ENCODE measurements at places on chromosomes 1 and 21.

DNA sequence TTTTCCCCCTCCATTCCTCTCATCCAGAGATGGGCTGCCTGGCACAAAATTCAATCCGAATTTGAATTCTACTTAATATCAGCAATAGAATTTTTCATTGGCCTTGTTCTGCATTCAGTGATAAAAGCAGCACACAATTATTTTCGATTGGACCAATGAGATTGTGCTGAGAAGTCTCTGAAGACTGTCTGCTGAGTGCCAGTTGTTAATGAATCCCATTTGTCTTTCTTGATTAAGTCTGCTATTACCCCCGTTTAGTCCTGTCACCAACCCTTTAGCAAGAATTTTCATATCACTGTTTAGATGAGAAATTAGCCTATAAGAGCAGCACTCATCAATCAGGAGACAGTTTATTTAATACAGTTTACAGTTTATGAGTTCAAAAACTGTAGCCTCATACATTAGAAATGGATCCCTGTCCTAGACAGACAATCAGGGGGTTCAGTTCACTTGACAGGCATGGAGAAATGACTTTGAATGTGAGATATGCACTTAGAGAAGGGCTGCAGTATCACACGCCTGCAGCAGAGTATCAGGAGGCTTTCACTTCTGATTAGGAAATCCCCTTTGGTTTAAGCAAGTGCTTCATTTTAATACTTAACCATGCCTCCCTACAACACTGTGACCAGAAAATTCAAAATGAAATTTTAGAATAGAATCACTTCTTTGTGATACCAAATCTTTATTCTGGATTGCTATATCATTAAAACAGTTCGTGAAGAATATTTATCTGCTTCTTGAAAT, 304.7 kb upstream of the PTBP2 start:
- DNase-seq, result no peak

- no peak for DNase-seq
These were observed 502.0 kb downstream of the SMYD3 start for GRCh38 chr1:246005067-246005466.

DNA sequence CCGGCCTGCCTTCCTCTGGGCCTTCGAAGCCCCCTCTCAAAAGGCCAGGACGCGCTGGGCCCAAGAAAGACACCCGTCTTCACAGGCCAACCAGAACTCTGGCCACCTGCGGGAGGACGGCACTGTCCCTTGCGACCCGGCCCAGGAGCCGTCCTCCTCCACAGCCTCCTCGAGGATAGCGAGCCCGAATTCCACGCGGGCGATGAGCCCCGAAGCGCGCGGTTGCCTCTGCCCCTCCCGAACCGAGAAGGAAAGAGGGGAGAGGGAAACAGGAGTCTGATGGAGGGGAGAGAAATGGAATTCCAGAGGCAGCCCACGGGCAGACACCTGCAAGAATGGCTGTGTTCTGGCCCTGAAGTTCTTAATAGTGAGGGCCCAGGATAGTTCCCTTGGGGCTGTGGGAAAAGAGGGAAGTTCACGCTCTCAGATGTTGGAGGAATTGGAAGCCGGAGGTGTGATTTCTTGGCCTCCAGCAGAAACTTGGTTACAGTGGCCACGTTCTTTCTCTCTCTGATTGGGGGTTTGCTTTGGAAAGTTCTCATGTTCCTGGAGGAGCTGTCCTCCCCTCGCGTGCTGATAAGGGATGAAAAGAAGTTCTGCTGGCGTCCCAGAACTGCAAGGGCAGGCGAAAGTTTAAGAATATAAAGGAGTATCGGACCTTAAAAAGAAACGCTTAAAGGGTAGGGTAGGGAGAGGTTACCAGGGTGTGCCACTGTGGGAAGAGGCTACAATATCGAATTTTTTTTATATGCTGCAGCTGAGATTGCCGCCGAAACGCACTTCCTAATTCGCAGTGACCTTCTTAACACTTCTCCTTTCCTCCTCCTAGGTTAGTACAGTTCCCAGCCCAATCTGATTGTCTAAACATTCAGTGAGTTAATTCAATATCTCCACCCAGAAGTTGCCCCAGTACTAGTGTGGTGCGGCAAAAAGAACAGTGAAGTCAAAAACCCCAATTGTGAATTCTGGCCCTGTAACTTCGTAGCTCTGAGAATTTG, 5.8 kb upstream of the SLC44A5 start:
- no peak for DNase-seq

GRCh38 chr1:183812128-183812527, 7.2 kb downstream of the RGL1 start:
- DNase-seq, result no peak

DNA sequence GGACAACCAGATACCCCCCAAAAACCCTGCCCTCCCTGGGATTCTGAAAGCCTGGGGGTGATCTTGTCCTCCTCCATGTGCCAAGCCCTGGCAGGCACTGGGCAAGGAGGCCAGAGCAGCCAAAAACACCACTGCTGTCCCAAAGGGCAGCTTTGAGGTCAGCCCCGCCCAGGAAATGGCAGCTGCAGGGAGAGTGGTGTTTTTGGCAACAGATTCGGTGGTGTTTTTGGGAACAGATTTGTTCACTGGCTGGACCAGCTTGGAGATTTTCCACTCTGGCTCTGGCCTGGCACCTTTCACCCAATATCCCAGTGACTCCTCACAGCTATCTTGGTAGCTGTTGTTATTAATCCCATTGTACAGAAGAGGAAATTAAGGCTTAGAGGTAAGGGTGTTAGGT, 34.7 kb downstream of the LRP8 start:
- no peak for DNase-seq

GRCh38 chr1:82059959-82060358, 259.2 kb downstream of the ADGRL2 start:
- DNase-seq, result peak; percentile 5

GRCh38 chr1:205441318-205441633, 14.6 kb downstream of the BLACAT1 start:
- DNase-seq, result no peak

- DNase-seq, result no peak
These were observed 4.9 kb upstream of the ZP4 start for GRCh38 chr1:237895630-237896029.

DNA sequence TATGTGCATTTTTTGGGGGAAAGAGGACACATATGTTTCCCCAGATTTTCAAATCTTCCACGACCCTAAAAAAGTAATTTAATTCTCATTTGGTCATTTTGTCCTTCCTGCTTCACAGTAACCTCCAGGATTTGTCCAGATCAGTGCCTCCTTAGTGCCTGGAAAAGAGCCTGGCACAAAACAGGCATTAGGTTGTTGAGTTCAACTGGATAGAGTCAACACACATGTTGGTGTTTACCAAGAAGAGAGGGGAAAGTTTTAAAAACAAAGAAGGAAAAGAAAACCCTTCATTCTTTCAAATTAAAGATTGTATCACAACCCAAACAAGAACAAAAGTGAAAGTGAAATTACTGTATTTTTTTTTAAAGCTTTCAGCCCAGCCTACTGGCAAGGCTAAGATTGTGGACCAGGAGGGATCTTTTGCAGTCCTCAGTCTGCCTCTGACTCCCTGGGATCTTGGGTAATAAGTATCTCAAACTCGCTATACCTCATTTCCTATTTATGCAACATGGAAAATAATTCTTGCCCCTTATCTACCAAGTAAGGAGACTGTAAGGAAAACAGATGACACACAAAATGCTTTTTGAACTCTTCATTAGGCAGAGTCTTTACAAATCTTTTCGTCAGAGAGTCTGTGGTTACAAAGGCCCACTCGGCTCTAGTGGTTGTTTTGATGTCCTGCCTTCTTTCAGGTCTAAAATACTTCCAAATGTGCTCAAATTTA, 57.8 kb downstream of the ZNF281 start:
- no peak for DNase-seq

DNA sequence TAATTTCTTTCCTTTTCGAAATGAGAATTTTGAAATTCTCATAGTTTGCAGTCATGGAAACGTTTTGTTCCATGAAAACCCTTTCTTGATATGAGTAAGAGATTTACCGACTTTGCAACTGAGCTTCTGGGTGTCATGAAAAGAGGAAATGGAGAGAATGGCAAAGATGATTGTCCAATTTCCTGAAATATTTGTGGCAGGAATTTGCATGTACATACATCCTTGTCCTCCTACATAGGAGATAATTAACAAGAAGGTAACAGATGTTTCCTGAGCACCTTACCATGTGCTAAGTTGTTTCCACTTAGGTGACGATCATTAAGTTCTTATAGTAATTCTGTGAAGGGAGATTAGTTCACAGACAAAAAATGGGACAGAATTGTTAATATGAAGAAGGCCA, 170.7 kb downstream of the NEGR1 start:
- DNase-seq, result no peak

DNA sequence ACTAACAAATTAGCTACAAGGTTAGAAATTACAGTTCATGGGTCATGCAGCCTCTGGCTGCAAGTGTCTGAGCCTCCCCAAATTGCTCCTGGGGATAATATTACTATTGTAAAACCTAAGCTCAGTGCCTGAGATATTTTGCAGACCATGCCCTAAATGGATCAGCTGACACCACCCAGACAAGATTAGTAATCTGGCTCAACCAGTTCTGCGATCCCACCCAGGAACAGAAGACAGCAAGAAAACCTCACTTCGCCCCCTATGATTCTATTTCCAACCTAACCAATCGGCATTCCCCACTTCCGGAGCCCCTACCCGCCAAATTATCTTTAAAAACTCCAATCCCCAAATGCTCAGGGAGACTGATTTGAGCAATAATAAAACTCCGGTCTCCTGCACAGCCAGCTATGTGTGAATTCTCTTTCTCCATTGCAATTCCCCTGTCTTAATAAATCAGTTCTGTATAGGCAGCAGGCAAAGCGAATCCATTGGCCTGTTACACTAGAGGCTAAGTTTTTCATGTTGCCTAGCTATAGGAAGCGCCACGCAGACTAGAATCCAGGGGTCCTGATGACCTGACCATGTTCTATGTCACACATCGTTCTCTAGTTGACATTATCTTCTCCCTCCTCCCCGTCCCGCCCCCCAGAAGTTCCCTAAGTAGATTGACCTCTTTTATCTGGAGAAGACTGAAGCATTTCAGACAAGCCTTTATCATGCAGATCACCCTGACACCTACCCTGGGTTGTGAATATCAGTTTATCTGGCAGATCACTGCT, 22.4 kb upstream of the ZFYVE9 start:
- DNase-seq, result no peak

DNA sequence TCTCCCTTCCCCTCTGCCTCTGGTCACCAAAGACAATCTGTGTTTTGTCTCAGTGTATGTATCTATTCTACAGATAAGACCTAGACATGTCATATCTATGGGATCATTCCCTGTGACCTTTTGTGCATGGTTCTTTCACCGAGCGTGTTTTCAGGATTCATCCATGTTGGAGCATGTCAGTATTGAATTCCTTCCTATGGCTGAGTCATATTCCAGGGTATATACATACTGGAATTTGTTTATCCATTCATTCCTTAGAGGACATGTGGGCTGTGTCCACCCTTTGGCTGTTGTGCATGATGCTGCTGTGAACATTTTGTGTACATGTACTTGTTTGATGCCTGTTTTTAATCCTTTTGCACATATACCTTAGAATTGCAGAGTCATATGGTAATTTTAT, 69.9 kb downstream of the NFASC start:
- no peak for DNase-seq

DNA sequence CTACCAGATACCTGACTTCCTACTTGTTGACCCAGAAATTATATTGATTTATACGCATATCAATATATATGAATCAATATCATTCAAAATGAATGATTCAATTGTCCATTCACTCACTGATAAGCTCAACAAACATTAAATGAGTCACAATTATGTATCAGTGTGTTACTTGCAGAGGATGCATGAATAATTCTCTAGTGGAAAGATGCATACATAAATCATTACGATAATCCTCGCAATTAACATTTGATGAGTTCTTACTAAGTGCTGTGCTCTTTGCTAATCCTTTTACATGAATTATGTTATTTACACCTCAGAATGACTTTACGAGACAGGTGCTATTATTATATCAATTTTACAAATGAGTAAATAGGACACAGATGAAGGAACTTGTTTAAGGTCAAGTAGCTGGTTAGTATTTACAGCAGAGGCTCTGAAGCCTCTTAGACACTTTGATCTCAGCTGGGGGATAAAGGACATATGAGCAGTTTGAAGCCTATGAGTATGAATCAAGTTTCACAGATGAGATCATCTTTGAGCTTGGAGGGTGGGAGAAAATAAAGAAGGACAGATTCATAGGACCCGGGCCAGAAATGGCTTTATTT, 112.8 kb upstream of the ADAMTS5 start:
- no peak for DNase-seq

Data from epithelial cell of prostate (primary cell).